HTR-8/SVneo (cell line): ENCODE measurements at places on chromosomes 2 and 18.

GRCh38 chr18:38186491-38186890, 620.9 kb upstream of the CELF4 start:
- DNase-seq, result no peak

- DNase-seq, result peak; percentile 64
Measured at GRCh38 chr2:71609958-71610357, 156.6 kb downstream of the DYSF start.

GRCh38 chr18:44693030-44693784, 12.5 kb downstream of the SETBP1 start:
- no peak for DNase-seq

DNA sequence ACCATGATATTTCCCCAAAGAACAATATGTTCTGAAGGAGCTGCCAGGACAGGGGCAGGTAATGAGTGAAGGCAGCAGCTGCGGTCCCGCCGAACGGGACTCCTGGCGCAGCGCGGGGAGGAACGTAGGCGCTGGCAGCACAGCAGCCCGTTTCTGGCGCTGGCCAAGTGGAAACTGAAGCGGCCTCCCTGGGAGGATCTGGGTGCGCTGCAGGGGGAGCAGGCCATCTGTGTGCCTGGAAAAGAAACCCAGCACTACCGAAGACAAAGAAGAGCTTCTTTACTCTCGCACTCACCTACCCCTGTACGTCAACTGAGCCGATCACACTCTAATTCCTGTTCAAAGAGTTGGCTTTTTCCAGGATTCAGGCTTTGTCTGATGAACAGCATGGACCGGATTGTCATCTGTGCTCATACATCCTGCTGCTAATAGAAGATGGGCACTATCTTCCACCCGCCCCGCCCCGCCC, 11.8 kb downstream of the G6PC2 start:
- no peak for DNase-seq

GRCh38 chr2:22454826-22455485, 930.0 kb upstream of the KLHL29 start:
- no peak for DNase-seq

DNA sequence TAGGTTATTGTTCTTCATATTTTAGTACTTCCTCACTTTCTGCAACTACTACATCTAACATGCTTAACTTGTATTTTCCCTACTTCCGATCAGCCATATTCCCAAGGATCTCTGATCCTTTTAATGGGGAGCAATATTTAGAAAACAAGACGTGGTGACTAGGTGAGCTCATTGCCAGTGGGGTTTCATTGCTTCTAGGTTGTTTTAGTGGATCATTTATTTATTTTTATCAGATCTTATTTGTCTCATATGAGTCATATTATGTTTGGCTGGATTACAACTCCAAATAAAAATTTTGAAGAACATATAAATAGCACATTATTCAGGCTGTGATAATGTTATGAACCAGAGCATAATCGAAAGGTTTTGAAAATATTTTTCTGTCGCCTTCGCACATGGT, 480.9 kb upstream of the TMEFF2 start:
- no peak for DNase-seq

GRCh38 chr2:1795261-1796231, 51.2 kb upstream of the PXDN start:
- no peak for DNase-seq

GRCh38 chr2:199462956-199463692, 5.4 kb upstream of the SATB2 start:
- peak; percentile 81 for DNase-seq

- no peak for DNase-seq
Measured at GRCh38 chr18:37710726-37711125, 145.1 kb upstream of the CELF4 start.

GRCh38 chr2:128640845-128641360, 322.2 kb upstream of the HS6ST1 start:
- DNase-seq, result no peak

DNA sequence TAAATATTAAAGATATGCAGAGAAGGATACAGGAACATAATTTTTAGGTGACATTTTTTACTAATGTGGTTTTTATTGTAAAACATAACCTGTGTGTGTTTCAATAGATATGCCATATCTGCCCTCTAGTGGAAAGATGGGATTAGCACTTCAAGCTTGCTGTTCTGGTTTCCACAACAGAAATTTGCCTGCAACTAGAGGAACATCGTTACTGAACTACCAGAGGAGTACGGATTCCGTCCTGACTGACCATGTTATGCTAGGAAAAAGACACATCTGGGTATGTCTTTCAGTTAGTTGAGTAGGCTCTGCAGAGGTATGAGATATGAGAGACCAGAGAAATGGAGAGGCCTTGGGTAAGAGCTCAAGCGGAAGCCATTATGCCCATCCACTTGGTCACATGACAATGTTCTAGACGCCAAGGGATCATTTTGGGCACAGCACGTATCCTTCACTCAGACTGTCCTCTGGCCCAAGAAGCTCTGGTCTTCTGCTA, 104.9 kb downstream of the MBD2 start:
- DNase-seq, result no peak

- DNase-seq, result no peak
Measured at GRCh38 chr2:106581328-106581727, 94.2 kb downstream of the CD8B2 start.

- no peak for DNase-seq
Measured at GRCh38 chr2:102591491-102592045, 27.8 kb upstream of the SLC9A2 start.

GRCh38 chr2:196951973-196952372, 25.5 kb upstream of the PGAP1 start:
- DNase-seq, result no peak

- DNase-seq, result peak; percentile 49
Measured at GRCh38 chr18:21656402-21656801, 44.3 kb downstream of the SNRPD1 start.

DNA sequence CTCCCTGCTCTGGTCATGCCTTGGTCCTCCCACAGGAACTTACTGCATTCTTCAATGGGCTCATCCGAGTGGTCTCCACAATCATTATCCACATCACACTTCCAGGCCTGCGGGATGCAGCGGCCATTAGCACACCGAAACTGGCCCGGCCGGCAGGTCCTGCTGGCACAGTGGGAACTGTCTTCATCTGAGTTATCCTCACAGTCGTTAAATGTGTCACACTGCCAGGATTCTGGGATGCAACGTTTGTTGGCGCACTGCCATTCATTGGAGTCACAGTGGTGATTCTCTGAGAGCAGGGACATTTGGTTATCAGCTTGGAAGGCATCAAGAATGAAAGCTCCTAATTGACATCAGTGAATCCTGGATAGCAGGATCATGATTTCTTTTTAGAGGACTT, 104.5 kb downstream of the DHRS9 start:
- DNase-seq, result no peak

DNA sequence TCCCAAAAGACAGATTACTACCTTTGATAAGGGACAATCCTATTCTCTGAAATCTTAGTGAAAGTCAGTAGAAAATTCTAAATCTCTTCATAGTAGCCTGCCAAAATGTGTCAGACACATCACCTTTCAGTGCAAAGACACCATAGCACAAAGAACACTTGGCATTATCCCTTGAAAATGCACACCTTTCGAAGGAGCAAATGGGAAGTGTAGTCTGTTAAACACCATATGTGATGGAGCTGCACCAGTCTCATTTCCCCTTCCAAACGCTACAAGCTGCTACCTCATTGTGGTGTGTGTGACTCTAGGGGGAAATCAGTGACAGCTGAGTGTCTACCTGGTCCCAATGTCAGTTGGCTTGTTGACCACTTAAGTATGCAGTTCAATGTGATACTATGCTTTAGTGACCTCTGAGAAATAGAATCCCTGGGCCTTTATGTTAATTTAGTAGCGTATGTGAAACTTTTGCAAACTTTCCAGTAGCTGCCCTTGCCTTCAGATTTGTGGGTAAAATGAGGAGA, 551.7 kb downstream of the ARHGAP15 start:
- no peak for DNase-seq

DNA sequence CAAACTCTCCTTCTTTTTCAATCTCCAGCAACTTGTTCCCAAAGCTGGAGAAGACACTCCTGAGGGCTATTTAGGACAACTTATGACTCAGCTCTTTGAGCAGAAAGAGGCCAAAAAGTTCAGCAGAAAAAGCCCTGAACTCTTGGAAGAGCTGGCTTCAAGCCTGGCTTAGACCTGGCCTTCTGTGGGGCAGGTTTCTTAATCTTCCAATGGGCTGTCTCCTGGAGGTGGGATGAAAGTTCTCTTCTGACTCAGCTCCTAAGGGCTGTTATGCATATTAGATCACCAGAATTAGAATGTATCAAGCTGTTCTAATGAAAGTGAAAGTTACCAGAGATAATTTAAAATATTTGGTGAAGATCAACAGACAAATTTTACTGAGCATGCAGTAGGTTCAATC, 129.4 kb downstream of the RAD51AP2 start:
- no peak for DNase-seq

GRCh38 chr2:47819834-47820233, 36.9 kb downstream of the MSH6 start:
- DNase-seq, result peak; percentile 14

DNA sequence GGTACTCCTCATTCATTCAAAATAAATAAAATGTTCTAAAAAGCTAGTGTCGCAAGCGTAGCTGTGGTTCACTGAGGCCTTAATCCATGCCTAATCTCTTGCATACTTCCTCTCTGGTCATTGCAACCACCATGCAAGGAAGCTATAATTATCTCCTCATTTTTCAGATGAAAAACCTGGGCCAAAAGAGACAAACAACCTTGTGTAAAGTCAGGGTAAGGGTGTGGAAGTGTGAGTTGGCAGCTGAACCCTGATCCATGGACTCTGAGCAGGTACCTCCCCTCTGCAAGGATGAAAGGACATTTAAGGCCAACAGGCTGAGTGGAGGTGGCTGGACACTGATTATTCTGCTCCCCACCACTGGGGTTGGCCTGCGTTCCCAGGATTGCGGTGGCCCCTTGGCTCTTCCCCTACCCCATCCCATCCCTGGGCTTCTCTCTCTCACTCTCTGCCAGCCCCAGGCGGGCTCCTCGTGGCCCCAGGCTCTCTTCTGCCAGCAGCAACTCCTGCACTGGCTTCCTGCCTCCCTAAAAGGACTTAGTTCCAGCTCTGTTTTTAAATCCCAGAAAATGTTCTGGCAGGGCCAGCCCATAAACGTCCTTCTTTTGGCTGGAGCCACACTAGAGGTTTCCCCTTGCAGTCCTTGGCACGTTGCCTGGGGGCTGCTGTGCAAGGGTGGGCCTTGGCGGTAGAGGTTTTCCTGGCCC, 72.0 kb upstream of the AFF3 start:
- DNase-seq, result no peak

DNA sequence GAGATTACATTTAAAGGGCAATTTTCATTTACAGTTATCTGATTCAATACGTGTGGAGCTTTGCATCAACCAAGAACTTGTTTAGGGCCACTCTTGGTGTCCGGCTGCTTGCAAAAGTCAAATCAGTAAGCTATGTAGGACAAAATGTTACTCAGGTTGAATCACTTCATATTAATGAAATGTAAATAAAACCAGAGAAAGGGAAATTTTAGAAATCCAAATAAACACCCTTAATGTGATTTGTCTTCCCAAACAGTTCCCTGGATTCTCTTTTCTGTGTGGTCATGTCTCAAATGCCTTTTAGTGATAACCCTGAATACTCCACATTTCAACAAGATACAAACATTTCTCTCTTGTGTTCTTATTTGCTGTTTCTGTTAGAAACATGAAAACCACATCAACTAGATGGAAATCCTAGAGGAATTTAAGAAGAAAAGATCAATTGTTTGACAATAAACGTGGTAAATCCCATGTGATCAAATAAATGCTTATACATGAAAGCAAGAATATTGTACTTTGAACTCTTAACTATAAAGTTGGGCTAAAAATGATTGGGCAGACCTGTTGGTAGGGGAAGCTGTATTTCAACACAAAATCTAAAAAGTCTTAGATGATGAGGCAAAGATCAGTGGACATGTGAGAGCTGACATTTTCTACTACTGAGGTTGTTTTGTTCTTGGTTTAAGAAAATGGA, 101.3 kb downstream of the CDC42EP3 start:
- no peak for DNase-seq

GRCh38 chr2:150732064-150732463, 244.6 kb upstream of the RND3 start:
- peak; percentile 10 for DNase-seq

DNA sequence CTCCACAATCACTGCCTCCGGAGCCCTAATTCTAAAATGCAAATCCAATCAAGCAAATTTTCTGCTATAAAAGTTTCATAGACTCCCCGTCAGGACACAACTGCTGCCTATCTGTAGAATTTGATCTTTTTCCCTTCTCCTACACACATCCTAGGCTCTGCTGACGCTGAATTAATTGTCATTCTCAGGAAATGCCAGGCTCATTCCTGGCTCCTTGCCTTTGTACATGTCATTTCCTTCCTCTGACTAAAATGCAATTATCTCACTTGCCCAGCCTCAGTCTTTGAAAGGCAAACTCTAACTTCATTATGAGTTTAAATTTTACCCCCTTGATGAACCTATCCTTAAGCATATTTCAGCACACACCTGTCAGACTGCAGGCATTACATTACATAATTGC, 844.9 kb upstream of the CRIM1 start:
- no peak for DNase-seq
